Putamen (tissue), 1 donor: ENCODE measurements at places on chromosomes 2 and 18.
A peak's percentile ranks its signal among the peaks of the same experiment; 100 is the strongest.

GRCh38 chr2:60475123-60475830 is 78.2 kb downstream of the BCL11A start:
- DNase-seq = no peak

DNA sequence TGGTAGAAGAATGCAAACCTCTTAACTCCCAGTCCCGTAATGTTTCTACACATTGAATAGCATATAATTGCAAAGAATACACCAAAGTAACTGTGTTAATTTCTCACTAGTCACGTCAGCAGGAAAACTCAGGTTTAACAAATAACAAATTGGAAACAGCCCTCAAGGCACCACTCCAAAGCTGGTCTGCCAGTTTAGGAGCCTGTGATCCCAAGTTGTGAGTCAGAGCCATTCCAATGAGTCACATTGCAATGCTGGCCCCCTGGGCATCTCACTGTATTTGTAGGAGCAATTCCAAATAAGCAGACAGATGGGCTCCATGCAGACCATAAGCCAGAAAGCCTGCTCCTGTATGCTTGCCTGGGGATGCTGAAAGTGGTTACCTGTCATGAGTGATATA is 143.2 kb upstream of the SETBP1 start:
- no peak for DNase-seq

DNA sequence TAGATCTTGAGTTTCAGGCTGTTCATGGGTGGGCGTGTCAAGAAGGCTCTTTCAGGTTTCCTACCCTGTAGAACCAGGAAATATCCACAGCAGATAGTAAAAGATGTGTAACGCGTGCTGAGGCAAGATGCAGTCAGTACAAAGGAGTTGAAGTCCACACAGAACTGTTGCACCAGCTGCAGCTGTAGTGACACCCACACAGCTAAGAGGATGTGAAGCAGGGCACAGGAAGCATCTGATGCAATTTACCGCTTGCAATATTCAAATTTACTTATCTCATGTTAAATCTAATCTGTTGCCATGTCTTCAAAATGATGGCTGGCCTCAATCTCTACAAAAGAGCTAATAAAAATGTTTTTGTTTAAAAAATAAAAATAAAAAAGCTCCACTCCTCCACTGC is 132.8 kb downstream of the ARHGAP15 start:
- no peak for DNase-seq

DNA sequence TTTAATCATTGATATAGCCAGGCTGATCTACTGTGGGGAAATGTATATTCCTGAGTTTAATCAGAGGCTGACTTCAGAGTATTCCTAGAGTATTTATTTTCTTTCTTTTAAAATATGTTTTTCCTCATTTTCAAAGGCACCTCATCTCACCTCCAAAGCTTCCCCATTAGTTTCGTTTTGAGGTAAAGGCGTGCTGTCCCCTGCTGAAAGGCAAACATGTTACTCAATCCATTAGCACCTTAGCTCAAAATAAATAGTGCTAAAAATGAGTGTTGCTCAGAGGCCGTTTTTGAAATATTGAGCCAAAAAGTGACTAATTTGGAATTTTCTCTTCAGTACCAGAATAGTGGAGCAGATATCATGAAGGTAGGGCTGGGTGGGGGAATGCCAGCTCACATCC is 386.2 kb downstream of the SOX11 start:
- DNase-seq = no peak

- no peak for DNase-seq
Measured at GRCh38 chr2:120829633-120830025, 94.0 kb downstream of the GLI2 start.

DNA sequence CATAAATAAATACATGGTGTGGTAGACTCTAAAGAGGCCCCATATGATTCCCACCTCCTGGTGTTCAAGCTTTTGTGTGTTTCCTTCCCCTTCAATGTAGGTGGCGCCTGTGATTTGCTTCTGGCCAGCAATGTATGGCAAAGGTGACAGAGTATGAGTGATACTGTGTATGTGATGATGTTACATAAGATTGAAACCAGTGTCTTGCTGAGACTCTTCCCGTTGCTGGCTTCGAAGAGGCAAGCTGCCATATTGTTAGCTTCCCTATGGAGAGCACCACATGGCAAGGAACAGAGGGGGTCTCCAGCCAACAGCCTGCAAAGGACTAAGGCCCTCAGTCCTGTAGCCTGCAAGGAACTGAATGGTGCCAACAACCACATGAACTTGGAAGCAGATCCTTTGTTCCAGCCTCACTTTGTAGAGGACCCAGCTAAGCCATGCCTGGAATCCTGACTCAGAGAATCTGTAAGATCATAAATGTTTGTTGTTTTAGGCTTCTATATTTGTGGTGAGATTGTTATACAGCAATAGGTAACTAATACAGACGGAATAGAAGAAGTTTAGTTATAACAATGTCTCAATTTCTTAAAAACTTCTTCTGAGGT is 1.7 kb upstream of the SMAD4 start:
- no peak for DNase-seq

- no peak for DNase-seq
Measured at GRCh38 chr2:39515897-39516346, 78.8 kb upstream of the MAP4K3 start.

- no peak for DNase-seq
Measured at GRCh38 chr18:7155887-7156286, 38.3 kb upstream of the LAMA1 start.

GRCh38 chr2:189360861-189361260 is 80.4 kb upstream of the WDR75 start:
- DNase-seq = no peak

DNA sequence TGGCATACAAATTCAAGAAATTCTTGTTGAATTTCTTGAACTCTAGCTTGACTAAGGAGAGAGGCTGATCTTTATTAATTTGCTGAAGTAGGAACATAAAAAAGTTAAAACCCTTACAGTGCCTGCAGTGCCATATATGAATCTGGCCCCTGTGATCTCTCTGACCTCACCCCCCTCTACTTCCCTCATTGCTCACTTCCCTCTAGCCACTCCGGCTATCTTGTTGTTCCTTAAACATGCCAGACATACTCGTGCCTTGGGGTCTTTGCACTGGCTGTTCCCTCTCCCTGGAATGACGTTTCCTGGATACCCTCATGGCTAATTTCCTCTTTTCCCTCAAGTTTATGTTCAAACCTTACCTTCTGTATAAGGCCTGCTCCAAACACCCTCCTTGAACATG is 246.3 kb upstream of the SIX2 start:
- no peak for DNase-seq

DNA sequence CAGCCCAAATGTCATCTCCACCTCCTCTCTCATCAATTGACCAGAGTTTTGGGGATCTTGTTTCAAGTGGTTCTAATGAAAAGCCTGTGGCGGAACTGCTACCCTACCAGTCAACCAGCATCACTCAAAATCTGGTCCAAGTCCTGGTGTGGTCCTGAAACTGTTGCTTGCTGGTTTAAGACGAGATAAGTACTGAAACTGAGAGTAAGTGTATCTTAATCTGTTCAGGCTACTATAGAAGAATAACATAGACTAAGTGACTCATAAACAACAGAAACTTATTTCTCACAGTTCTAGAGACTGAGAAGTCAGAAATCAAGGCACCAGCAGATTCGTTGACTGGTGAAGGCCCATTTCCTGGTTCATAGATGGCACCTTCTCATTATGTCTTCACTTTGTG is 879 bp upstream of the GALNT5 start:
- no peak for DNase-seq

- no peak for DNase-seq
Measured at GRCh38 chr2:105391058-105391627, 7.7 kb downstream of the FHL2 start.

GRCh38 chr2:55888936-55889335 is 34.6 kb downstream of the EFEMP1 start:
- DNase-seq = peak; percentile 34

DNA sequence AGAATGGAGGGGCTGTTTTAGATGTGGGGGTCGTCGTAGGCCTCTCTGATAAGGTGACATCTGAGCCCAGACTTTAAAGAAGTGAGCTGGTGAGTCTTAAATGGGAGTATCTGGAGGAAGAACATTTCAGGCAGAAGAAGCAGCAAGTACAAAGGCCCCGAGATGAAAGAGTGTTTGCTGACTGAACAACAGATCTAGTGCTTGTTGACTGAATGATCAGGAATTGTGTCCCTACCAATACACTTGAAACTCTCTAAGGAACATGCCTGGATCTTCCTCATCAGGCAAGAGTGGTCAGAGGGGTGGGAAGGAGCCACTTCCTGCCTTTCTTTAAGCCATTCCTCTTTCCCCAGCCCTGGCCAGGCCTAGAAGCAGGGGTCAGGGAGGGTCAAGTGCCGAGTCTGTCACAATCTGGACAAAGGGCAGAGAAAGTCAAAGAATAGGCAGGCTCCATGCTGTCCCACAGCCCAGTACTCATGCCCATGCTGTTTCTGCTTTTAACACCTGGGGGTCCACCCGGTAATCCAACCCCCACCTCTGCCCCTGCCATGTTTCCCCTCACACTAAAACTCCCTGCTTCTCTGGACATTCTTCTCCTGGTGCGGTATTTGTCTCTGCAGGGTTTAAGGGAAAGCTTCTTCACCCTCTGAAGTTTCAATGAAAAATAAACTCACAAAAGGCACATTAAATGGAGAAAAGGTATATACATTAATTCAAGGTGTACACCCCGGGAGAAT is 3.0 kb upstream of the TMEM37 start:
- DNase-seq = no peak

- peak; percentile 64 for DNase-seq
Measured at GRCh38 chr2:160294339-160294803, 94.3 kb upstream of the ITGB6 start.

GRCh38 chr2:235230821-235231601 is 262.8 kb upstream of the AGAP1 start:
- no peak for DNase-seq

- DNase-seq = no peak
Measured at GRCh38 chr2:240360645-240361475, 74.6 kb upstream of the GPC1 start.
